Stimulated activated naive CD8-positive, alpha-beta T cell treated with anti-CD3 and anti-CD28 coated beads, Interleukin-15, amount 100 ng/mL, for 72 hours (primary cell): ENCODE measurements at places on chromosomes 5 and 9.

DNA sequence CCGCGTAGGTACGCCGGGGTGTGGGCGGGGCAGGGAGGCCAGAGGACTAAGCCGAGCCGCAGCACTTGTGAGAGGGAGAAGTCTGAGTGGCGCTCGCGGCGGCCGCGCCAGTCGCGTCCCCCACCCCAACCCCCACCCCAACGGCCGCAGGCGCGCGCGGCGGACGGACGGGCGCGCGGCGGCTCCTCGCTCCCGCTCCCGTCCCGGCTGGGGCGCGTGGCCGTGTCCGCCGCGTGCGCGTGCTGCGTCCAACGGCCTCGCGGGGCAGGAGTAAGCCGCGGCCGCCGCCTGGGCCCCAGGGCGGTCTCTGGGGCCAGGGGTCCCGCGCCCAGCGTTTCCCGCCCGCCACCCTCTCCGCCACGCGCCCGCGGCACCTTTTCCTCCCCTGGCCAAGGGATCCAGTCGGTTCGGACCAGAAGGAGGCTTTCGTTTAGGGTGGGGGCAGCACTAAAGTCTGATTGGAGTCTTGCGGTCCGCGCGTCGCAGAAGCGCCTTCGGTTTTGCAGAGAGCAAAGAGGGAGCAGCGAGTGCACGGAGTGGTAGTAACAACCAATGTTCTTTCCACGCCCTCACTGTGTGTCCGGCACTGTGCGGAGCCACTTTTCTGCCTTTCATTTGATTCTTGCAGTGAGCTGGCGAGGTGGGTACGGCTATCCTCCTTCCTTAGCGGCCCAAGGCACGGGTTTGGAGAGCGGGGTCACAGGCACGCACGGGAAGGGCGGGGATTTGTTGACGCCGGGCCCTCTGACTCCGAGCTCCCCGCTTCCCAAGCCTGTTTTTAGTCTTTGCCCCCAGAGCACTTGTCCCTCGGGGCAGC lies 483 bp downstream of the G3BP1 start:
- DNase-seq = peak; percentile 62

DNA sequence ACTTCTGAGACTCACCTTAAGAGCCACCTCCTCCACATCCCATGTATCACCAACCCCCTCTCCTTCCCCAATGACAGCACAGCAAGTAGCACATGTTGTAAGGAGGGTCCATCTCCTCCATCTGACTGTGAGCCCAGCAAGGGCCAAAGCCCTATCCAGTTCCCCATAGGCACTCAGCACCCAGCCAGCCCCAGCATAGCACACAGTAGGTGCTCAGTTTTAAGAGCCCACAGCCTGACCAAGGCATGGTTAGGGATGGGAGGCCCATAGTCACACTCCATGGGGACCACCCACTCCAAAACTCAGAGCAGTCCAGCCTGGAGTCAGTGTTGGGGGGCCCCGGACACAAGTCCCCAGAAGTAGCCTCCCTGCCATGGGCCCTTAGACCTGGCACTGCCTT lies 205.7 kb downstream of the CDK5RAP2 start:
- no peak for DNase-seq

DNA sequence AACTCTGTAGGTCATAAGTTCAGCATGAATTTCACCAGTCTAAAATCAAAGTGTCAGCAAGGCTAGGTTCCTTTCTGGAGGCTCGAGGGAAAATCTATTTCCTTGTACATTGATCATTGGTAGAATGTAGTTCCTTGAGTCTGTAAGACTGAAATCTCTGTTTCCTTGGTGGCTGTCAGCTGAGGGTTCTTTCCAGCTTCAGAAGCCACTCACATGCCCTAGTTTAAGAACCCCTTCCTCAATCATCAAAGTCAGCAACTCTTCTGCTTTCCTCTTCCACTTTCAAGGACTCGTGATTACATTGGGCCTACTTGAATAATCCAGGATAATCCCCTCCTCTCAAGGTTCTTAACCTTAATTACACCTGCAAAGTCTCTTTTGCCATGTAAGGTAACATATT lies 4.9 kb upstream of the SCAMP1 start:
- no peak for DNase-seq

DNA sequence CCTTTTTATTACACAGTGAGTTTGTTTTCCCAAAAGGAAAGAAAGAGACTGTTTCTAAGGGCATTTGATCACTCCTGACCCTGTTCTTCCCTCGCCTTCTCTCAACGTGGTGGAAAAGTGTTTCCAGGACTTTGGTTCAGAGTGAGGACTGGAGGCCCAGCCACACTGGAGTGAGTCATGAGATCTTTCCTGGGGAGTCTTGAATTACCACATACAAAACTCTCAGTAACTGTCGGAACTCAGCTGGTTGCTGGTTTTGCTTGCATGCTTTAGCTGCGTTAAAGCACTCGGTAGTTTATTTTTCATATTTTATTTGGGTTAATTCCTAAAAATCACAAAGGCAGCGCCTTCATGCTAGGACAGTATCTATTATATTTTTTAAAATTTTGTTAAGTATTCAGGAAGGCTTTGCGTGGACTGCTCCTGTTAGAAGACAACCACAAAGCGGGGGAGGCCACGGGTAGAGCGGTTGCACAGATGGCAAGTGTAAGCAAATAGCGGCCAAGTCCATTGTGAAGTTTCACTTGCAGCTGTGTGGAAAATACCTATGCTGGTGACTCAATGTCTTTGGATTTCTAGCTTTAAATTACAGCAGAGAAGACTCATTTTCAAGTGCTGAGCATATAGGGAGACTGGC lies 77.7 kb downstream of the ARSB start:
- no peak for DNase-seq

- DNase-seq = no peak
These were observed 550.8 kb downstream of the BNC2 start for GRCh38 chr9:16319646-16320045.

GRCh38 chr5:21419383-21419782 lies 1431.4 kb upstream of the CDH18 start:
- no peak for DNase-seq

- DNase-seq = peak; percentile 26
These were observed 194.7 kb upstream of the FREM1 start for GRCh38 chr9:15104826-15105420.
